Activated T-helper 1 cell treated with anti-CD3 and anti-CD28 coated beads, Interleukin-2, amount 50 U/mL, for 16 hours (primary cell): ENCODE measurements at places on chromosomes 2 and 18.

DNA sequence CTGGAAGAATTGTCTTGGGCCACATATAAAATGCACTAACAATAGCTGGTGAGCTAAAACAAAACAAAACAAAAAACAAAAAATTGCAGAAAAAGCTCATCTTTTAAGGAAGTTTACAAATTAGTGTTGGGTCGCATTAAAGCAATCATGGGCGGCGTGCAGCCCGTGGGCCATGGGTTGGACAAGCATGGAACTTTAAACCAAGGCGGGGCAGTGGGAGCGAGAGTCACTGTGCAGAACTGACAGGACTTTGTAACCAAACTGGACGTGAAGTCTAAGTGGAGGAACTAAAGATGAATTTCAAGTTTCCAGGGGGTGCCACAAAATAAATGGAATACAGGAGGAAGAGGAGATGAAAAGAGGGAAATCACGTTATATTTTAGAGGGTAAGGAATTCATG, 80.7 kb downstream of the PSMG2 start:
- DNase-seq = no peak

DNA sequence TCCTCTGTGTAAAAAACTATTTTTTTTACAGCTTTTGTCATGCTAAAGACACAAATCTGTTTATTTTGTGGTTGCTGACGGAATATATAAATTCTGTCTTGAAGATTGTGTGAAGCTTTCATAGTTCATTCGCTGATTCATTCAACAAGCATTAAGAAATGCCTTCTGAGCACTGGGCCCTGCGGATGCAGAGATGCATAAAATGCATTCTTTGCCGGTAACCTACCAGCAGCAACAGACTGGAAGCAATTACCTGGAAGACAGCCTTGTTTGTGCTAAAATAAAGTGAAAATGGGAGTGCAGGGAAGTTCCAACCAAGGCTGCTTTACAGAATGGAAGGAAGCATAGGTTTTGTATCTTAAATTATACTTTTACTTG, 119.7 kb downstream of the PMAIP1 start:
- no peak for DNase-seq

DNA sequence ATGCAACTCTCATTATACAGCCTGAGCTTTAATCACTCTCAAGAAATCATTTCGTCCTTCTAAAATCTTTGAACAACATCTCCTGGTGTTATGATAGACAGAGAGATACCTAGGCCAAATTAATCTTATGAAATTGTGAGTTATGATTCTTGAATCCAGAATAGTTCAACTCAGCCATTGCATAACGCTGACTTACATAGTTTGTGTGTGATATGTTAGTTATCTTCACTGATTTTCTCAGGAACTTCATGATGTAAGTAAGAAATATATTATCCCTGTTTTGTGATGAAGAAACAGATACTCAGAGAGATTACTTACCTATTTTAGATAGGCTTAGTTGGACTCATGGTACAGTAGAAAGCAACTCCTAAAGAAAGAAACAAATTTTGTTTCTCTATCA, 684.4 kb downstream of the ZEB2 start:
- no peak for DNase-seq

DNA sequence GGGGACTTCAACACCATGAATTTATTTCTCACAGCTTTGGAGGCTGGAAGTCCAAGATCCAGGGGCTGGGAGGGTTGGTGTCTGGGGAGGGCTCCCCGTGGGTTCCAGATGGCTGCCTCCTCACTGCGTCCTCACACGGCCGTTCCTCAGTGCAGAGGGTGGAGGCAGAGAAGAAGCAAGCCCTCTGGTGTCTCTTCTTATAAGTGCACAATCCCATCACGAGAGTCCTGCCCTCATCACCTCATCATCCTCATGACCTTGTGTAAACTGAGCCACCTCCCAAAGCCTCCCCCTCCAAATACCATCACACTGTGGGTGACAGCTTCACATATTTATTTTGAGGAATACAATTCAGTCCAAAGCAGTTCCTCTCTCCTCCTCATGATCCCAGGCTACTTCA, 26.3 kb downstream of the TMEM163 start:
- DNase-seq = no peak

GRCh38 chr2:33316328-33316727, 160.1 kb upstream of the RASGRP3 start:
- DNase-seq = no peak
